ENCODE measurements at places on chromosomes 16 and 17.

- no peak for DNase-seq
These were observed 23.5 kb upstream of the USP36 start for GRCh38 chr17:78864117-78864516.

DNA sequence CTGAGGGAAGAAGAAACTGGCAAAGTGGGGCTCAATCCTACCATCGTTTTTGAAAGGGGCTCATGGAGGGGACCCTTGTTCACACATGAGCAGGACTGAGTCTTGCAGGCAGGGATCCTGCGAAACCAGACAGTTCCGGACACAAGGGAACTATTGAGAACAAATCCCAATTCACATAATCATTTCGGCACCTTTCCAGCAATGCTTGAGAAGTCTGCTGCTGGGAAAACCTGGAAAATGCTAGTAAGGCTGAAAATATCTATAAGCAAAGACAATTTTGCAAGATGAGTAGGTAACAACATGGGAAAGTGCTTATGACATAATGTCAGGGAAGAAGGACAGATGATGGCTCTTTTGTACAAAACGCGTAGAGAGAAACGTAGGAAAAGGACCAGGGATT is 52.1 kb upstream of the BPTF start:
- DNase-seq, result peak; percentile 15

GRCh38 chr17:59373882-59374495 is 42.5 kb downstream of the YPEL2 start:
- DNase-seq, result peak; percentile 96

- DNase-seq, result no peak
These were observed 33.1 kb downstream of the PLD6 start for GRCh38 chr17:17172990-17173389.

DNA sequence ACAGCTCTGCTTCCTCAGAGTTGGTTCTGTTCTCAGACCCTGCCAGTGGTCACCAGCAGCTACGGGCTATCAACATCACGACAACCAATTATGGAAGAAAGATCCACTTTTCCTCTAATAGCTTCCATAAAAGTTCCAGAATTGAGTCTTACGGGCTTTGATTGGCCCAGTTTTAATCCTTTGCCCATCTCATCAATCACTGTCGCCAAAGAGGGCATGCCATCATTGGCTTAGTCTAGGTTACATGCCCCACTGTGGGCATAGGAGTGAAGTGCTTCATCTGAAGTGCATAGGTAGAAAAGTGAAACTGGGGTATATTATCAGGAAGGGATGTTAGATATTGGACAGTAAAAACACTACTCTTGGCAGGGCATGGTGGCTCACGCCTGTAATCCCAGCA is 76.6 kb upstream of the DHX40 start:
- no peak for DNase-seq

GRCh38 chr16:71965223-71965622 is 35.0 kb downstream of the PKD1L3 start:
- DNase-seq, result no peak

- DNase-seq, result no peak
These were observed 16.8 kb upstream of the FZD2 start for GRCh38 chr17:44540246-44541084.

DNA sequence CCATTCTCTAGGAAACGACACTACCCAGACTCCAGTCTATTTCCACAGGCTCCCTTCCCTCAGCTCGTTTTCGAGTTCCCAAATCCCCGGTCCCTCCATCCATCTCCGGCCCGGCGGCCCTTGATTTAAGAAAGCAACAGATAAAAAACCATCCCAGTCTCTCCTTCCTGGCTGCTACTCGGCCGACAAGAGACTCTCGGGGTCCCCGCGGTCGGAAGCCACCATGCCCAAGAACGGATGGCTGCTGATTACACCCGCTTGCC is 182 bp downstream of the RPL26 start:
- DNase-seq, result no peak

DNA sequence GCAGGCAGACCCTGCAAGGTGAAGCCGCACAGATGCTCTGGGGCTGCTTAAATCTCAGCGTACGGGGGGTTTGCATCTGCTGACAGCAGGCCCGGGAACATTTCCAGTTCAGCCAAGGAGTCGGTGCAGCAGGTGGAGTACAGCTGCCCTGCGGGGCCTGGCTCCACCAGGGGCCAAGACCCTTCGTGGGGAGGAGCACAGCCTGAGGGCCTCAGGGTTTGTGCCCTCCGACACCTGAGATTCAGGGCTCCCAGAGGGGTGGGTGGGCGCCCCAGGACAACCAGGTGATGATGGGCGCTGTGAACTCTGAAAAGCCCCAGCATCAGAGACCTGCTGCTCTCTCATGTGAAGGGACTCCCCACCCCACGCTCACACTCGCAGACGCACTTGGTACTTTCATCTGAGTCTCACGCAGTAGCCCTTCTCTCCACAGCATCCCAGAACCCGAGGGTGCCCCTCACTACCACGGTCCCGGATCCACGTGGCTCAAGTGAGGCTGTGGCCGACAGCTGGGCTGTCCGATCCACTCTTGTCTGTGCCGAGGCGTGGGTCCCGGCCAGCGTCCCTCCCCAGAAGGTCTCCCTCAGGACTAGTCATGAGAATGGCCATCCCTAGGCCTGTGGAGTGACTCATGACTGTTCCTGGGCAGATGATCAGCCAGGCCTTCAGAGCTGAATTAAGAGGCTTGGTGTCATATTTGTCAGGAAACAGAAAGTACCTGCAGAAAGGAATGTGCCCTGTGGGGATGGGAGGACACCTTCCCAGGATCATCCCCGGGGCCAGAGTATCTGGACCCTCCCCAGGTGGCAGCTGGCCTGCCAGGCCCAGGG is 29.6 kb downstream of the ACSF3 start:
- DNase-seq, result no peak

- DNase-seq, result no peak
These were observed 42.3 kb upstream of the CCNF start for GRCh38 chr16:2386990-2387389.

GRCh38 chr17:37388266-37388665 is 12.5 kb downstream of the C17orf78 start:
- DNase-seq, result no peak

- no peak for DNase-seq
These were observed 19.0 kb downstream of the C16orf96 start for GRCh38 chr16:4574919-4575705.

- DNase-seq, result no peak
These were observed 74.3 kb downstream of the AXIN2 start for GRCh38 chr17:65487161-65487560.

- DNase-seq, result no peak
These were observed at the start of gene CES3 for GRCh38 chr16:66961065-66961744. TSS of gene CES3 (plus strand) at chr16:66961266. CDS start at chr16:66961308, 42 bp downstream.

- DNase-seq, result no peak
These were observed 549.9 kb upstream of the CDH5 start for GRCh38 chr16:65816556-65816955.

DNA sequence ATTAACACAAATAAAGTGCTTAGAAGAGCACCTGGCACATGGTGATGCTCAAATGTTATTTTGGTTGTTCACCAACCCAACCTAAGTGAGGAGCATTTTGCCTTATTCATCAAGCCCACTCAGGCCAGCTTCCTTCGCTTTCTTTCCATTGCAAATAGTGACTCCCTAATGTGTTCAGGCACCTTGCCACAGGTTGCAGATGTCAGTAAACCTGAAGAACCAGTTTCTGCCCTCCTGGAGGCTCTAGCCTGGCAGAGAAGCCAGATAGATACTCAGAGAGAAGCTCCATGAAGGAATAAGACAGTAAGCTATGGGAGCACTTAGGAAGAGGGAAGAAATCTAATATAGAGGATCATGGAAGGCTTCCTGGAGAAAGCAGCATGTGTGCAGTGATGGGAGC is 23.9 kb downstream of the GPR139 start:
- no peak for DNase-seq

- DNase-seq, result peak; percentile 4
These were observed 611 bp downstream of the SMARCE1 start for GRCh38 chr17:40646791-40647623.

DNA sequence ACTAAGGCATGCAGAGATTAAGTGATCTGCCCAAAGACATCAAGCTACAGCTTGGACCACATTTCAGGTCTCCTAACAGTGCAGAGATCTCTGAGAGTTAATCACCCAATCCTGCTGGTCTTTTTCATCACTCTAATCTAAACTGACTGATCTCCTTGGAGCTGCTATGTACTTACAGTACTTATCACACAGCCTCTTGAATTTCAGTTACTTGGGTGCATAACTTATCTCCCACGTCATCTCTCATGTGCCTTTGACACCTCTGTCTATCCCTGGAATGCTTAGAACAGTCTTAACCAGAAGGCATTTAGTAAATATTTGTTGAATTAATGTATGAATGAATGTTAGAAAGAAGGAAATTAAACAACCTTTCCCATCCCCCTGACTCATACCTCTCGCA is 139.0 kb downstream of the SNX11 start:
- no peak for DNase-seq

- no peak for DNase-seq
These were observed 14.9 kb downstream of the CNTNAP1 start for GRCh38 chr17:42697108-42697811.

DNA sequence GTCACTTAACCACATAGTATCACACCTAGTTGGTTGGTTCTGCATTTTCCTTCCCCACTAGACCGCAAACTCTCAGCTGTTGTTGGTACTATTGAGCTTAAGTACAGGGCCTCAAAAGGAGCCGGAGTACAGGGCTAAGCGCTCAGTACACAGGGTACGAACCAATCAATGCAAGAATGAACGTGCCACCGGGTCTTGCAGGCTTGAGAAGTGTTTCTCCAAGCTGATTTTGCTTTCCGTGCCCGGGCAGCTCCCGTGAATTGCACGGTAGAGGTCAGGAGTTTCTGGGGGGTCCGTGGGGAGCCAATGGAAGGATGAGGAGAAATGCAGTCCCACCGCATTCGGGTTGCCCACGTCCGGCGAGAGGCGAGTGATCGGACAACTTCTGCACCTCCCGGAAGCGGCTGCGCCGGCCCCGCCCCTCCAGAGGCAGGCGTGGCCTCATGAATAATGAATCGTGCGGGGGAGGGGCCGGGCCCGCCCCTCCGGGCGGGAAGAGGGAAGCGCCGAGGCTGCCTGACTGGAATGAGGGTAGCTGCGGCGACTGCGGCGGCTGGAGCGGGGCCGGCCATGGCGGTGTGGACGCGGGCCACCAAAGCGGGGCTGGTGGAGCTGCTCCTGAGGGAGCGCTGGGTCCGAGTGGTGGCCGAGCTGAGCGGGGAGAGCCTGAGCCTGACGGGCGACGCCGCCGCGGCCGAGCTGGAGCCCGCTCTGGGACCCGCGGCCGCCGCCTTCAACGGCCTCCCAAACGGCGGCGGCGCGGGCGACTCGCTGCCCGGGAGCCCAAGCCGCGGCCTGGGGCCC is at the start of gene SNTB2:
Gene SNTB2, plus strand, starts transcription at position 523 of the 804 bp plus-strand sequence. Its CDS starts 3 bp downstream, at position 526.
- no peak for DNase-seq

DNA sequence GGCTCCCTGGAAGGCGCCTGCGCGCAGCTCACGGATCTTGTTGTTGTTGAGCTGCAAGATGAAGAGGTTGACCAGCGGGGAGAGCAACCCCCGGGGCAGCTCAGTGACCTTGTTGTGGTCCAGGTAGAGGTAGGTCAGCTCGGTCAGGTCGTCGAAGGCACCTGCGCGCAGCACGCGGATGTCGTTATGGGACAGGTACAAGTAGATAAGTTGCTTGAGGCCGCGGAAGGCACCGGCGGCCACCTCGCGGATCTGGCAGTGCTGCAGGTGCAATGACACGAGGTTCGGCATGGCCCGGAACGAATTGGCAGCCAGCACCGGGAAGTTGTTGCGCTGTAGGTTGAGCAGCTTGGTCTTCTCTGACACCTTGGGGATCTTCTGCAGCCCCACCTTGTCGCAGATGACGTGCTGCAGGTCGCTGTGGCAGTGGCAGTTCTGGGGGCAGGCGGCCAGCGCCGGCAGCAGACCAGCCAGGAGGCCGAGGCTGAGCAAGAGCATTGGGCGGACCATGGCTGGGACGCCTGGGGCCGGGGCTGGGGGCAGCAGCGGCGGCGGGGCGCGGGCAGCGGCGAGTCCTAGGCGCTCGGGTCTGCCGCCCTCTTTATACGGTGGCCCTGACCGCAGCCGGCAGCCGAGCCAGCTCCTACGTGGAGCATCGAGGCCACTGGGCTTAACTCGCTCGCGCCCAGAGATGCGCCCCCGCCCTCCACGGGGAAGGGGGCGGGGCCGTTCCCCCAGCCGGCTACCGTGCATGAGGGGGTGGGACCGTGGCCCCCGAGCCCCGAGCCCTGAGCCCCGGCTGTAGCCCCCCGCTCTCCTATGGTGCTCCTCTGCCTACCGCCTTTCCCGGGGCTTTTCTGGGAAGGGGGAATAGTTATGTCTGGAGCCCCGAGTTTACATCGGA is at the start of gene CHAD:
Gene CHAD, minus strand, starts transcription at position 577 of the 904 bp plus-strand sequence. Its CDS starts 67 bp downstream, at position 510.
- DNase-seq, result no peak

- DNase-seq, result no peak
These were observed 5.0 kb upstream of the HSD3B7 start for GRCh38 chr16:30980023-30980371.

- no peak for DNase-seq
These were observed 562.8 kb downstream of the MAF start for GRCh38 chr16:79037521-79038373.

GRCh38 chr17:80598813-80599545 is 54.3 kb downstream of the RPTOR start:
- no peak for DNase-seq

- DNase-seq, result no peak
These were observed 8.5 kb downstream of the KRTAP9-7 start for GRCh38 chr17:41284043-41284442.

DNA sequence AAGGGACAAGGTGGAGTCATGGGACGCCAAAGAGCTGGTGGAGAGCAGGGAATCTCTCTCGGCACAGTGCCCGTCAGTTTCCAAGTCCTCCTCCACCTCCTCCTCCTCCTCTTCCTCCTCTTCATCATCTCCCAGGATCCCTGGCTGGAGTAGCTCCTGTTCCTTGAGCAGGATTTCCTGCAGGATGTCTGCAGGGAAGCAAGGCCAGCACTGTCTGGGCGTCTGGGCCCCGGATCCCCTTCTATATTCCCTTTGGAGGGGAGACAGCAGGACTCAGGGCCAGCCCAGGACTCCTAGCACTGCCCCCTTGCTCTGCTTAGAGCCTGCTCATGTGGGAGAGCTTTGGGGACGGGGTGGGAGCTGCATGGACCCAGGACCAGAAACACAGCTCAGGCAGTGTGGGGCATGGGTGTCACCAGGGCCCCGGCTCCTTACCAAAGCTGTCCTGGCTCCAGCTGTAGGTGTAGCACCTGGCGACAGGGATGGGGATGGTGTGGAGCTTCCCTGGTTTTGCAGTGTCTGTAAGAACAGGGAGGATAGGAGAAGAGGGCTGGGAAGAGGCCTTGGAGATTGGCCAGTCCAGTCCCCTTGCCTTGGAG is 21.3 kb upstream of the PIK3R6 start:
- DNase-seq, result no peak
